ENCODE measurements at places on chromosomes 16 and 17.

DNA sequence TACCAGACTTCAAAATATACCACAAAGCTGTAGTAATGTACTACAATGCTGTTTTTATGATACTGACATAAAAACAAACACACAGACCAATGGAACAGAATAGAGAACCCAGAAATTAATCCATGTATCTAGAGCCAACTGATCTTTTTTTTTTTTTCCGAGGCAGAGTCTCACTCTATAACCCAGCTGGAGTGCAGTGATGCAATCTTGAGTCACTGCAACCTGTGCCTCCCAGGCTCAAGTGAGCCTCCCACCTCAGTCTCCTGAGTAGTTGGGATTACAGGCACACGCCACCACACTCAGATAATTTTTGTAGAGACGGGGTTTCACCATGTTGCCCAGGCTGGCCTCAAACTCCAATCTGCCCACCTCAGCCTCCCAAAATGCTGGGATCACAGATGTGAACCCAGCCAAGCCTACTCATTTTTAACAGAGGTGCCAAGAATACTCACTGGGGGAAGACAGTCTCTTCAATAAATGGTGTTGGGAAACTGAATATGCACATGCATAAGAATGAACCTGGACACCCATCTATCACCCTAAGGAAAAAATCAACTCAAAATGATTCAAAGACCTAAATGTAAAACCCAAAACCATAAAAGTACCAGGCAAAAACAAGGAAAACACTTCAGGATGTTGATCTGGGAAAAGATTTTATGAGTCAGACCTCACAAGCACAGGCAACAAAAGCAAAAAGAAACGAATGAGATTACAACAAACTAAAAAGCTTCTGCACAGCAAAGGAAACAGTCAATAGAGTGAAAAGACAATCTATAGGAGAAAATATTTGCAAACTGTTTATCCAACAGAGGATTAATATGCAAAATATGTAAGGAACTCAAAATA, 63.1 kb downstream of the STX8 start:
- no peak for DNase-seq

DNA sequence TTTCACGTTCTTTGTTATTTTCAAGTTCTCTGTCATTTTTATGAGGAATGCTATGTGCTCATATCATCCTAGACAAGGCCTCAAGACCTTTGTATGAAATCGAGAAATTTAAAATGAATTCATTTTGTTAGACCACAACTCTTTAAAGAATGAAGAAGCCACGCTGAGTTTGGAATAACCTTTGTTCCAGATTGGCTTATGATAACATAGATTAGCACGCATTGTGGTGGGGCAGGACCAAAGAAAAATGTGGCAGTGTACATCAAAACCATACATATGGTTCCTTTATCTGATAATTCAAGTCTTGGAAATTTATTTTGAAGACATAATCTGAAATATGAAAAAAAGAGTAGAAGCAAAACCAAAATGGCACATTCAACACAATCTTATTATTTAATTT, 2.2 kb downstream of the HSD17B2 start:
- no peak for DNase-seq

DNA sequence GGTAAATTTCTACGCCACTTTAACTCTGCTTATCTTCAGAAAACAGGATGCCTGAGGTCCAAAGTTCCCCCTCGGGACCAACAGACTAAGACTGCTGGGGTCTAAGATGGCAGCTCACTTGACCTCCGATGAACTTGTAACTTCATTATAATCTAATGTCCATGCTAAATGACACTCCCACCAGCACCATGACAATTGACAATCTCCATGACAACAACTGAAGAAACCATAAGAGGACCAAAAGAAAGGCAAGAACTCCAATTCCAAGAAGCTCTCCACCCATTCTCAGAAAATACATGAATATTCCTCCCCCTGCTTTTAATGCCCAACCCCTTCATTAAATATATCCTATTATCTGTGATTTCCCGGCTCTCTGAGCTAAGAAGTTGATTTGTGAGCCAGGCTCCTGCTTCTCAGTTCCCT, 7.5 kb downstream of the CCL4 start:
- no peak for DNase-seq

DNA sequence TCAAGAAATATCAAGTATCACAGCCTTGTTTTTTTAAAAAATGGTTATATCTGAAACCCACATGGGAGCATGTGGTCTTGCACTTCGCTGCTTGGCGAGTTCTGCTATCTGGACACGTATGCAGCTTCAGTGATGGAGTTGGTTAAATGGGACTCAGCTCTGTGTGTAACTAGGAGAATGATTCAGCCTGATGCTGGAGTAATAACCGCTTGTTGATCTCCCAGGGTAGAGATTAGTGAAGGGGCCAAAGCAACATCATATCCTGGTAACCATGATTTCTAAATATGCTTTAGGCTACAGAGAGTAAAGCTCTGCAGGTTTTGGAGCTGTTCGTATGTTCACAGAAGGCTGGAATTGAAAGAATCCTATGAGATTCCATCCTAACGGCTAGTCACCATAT, 63.2 kb downstream of the IQCK start:
- no peak for DNase-seq

DNA sequence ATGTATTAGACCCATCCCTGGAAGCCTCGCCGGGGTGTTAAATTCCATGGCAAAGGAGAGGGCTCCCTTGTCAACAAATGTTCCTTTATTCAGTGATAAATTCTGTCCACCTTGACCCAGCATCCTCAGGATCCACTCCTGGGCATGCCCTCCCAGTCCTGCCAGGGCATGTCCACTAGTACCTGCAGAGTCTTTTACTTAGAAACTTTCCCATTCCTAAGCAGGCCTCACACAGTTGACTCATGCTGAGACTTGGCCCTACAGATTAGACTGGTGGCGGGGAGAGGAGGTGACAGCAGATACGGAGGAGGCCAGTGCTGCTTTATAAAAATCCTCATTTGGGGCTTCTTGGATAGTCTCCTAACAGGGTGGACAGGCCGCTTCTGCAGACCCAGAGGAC, 88.8 kb downstream of the CYLD start:
- no peak for DNase-seq

DNA sequence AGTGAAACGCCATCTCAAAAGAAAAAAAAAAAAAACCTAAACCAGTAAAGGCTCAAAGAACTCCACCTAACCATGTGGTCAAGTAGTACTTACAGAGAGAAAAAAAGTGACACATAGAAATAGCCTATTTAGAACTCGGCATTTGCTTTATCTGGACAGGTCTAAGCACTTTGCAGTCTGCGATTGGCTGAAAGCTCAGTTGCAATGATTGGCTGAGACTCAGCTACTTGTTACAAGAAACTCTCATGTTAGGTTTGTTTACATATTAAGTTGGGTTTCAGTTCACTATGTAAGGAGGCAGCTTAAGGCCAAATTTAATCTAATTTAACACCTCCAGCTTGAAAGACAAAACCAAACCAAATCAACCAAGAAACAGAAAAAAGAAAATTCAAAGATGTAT, 19.1 kb downstream of the ABCC3 start:
- no peak for DNase-seq

DNA sequence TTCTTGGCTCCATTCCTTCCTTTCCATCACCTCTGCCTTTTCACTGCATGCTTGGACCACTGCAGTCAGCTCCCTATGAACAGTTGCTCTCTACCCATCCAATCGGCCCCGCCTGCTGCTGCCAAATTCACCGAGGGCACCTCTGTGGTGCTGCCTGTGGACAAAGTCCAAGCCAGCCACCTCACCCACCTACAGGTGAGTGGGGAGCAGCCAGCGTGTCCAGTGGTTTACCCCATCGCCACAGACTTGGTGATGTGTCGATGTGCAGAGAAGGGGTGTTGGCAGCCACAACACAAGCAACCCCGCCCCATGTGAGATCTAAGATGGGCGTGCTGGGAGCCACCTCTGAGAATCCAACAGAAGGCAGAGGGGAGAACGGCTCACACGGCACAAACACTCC, 43.7 kb upstream of the STH start:
- no peak for DNase-seq

Data from NCI-H187 treated with DMSO at 0.1 percent for 48 hours (cell line).